Hepatocyte (in vitro differentiated cells): ENCODE measurements at places on chromosomes 4 and X. TPM values are rescaled to one million over a fixed set of nuclear protein-coding genes. Genes with fewer than 3 reads are reported as not detected.
A peak's percentile ranks its signal among the peaks of the same experiment; 100 is the strongest.

DNA sequence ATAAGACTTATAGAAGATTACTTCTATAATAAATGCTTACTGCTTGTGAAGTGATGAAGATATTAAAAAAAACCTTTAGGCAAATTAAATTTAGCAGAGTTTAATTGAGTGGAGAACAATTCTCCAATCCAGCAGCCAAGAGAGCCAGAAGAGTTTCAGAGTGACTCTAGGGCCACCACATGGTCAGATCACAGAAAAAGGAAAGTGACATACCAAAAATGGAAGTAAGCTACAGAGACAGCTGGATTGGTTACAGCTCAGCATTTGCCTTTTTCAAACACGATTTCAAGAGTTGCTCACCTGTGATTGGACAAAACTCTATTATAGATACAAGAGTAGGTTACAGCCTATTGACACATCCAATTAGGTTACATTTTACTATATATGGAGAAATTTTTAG, 79.0 kb upstream of the TRAM1L1 start:
- DNase-seq = no peak

GRCh38 chr4:181950372-181951127, 292.7 kb upstream of the TENM3 start:
- no peak for DNase-seq

Gene CSAG1
- not detected in 2 replicates for polyA plus RNA-seq

Gene GAGE12E
- polyA plus RNA-seq = not detected in 2 replicates

Gene CLGN
- polyA plus RNA-seq = 28.2 and 30.7 TPM in 2 replicates

DNA sequence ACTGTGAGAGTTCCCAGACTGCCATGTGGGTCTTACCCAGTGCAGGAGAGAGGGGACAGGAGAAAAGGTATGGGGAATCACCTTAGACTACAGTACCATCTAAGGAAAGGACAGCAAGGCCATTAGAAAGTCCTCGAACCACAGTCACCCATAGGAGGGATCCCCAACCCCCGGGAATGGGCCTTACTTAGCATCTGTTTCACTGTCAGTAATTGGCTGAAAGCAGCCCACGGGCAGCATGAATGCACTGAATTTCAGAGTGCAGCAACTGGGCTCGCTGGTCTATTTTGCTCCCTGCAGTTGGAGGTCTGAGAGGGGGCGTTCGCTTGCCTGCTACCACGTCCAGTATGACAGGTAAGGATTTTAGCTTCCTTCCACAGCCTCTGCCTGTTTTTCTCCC, 50.4 kb upstream of the KLHL8 start:
- no peak for DNase-seq

Gene RPS6KA3
- polyA plus RNA-seq = 30.6 and 38.6 TPM in 2 replicates

DNA sequence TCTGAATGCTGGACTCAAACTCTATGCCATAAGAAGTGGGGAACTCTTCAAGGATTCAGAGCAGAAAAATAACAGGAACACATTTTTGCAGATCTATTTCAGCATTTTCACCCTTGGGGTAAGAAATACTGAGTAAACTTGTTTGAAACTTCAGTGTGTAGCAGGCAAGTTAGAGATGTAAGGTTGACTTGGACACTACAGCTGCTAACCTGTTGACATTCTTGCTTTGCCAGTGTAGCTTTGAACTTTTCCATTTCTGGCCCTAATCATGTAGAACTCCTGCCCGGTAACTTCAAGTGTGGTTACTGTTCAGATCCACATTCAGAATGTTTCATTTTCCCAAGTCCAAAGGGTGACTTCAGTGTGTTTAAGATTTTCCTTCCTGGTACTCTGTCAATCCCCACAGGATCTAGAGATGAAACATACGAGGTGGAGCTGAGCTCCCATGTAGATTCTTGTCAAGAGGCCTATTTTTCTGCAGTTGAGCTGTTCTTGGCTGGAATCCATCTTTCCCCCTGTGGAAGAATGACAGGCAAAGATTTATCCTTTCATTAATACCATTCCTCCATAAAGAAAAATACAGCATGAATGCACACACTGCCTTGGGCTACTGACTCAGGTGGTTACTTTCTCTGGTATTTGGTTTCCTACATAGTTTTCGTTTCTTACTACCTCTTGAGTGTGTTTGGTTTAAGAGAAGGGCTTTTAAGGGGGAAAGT, 34.1 kb downstream of the FHDC1 start:
- no peak for DNase-seq

DNA sequence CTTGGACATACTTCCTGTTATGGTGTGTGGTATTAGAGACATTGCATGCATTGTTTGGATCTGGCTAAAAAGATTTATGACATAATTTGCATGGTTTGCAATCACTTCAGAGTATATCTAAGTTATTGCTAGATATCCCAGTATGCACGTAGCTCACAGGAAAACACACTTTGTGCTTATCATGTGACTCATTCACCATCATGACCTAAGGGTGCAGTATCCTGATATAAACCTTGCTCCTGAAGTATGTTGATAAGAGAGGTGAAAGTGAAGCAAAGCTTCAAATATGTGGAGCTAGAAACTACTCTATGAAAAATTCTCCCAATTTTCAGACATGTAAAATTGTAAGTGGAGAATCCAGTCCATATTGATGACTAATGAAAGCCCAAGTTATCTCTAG, 46.9 kb upstream of the GRXCR1 start:
- peak; percentile 8 for DNase-seq

GRCh38 chrX:65679071-65679540, 11.7 kb downstream of the MSN start:
- no peak for DNase-seq

DNA sequence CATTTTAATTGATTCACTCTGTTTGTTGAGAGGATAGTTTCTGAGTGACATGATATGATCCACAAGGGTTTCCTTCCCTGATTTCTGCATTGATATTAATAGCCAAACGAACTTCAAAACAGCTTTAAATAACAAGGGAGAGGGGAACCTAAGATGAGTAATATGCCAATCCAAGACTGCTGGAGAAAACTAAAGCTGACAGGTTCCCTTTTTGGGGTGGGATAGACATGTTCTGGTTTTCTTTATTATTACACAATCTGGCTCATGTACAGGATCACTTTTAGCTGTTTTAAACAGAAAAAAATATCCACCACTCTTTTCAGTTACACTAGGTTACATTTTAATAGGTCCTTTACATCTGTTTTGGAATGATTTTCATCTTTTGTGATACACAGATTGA, 182.2 kb downstream of the AR start:
- no peak for DNase-seq

DNA sequence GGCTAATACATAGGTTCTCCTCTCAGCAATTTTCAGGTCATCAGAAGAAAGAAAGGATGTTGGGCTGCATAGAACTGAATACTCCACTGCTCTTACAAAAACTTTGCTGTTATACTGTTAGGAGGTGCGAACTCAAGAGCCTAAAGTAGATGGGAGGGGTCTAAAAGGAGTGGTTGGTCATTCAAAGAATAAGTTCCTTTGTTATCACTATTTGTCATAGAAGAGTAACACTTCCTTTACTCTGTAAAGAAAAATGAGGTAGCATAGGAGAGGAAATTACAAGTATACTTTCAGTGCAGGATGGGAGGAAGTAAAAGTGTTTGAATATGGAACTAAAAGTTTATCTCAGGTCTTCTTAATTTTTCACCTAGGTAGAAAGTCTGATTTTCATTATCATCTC, 61.5 kb downstream of the CCNI start:
- DNase-seq = no peak

DNA sequence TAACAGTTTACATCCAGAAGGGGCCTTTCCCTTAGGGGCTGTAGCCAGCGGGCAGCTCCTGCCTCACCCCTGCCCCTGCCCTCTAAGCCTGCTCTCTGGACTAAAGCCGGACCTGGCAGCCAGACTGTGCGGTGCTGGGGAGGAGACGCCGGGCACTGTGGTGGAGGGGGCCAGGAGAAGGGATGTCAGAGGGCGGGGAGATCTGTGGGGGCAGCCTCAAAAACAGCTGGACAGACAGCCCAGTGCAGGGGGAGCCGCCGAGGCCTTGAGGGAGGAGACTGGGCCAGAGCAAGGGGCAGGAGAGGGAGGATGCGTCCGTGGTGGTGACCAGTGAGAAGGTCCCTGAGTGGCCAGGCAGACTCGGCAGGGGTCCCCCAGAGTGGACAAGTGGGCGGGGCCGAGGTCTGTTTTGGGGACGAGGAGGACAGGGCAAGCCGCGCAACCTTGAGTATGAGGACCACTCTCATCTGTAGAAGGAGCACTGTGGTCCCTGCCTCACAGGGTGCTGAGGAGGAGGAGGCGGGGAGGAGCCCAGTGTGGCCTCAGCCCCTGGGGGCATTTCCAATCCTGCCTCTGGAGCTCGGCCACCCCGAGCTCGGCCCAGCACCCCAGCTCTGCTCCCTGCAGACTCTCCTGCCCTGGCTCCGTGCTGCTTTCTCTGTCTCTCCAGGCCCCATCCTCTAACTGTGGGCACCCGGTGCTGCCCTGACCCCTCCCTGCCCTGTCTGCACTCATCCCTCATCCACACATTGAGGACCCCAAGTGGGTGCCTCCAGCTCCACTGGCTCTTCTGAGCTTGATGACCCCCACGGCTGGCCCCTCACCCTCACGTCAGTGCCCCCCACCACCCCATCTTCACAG, 59.2 kb upstream of the NKX1-1 start:
- DNase-seq = no peak

DNA sequence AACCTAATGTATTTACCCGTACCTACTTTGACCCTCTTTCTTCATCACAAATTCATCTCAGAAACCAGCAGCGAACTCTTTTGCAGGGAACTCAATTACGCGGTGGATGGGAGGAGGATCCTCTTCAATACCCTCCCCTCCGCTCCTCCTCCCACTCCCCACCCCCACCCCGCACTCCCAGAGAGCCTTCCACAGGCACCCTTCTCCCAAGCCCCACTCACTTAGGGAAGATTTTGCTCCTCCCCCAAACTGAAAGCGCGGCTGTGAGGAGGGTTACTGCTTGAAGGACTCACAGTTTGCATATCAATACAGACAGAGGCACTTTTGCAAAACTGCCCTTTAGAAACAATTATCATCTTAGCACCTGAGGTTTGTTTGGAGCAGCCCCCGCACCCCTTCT, 960 bp upstream of the IL1RAPL1 start:
- DNase-seq = peak; percentile 32

DNA sequence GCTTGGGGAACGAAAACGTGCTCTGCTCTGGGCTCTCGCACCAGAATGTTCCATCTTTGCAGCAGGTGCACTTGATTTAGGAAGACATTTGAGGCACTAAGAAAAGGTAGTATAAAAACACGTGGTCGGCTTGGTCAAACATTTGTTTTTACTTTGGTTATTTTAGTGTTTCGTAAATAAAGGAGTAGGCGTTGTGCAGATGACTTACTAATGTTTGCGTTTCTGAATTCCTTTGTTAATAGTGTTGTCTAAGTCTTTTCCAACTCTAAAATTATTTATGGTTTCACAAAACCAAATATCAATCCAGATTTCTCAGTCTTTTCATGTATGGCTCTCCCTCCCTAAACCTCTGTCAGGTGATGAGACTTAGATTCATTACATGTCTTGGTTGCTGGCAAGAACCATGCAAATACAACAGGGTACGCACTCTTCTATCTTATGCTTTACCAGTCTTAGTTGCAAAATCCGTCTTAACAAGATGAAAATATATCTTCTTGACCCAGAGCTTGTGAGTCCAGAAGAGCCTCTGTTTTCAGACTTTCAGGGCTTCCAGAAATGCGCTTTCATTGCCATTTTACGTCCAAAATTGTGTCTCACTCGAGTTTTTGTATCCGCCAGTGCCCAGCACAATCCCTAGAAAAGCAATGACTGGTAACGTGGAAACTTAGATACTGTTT, 686 bp downstream of the MTHFD2L start:
- DNase-seq = no peak

Gene TMEM31
- 0.89 and 1.1 TPM in 2 replicates for polyA plus RNA-seq

GRCh38 chr4:76866641-76867040, 31.3 kb downstream of the SOWAHB start:
- no peak for DNase-seq

DNA sequence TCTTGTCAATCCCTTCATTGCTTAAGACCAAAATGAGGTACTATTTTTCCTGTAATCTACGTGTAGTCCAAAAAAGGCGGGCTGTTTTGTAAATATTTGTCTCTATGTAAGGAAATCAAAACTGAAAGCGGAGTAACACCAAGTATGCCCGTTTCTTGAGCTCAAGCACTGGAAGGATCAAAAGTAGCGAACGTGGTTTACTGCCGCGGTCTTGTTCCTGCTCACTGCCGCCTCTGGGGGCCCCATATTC, 71.5 kb downstream of the AFF1 start:
- no peak for DNase-seq

Gene CENPU
- 6.1 and 7.8 TPM in 2 replicates for polyA plus RNA-seq
